ENCODE measurements at places on chromosomes 3 and 15.
A peak's percentile ranks its signal among the peaks of the same experiment; 100 is the strongest.

DNA sequence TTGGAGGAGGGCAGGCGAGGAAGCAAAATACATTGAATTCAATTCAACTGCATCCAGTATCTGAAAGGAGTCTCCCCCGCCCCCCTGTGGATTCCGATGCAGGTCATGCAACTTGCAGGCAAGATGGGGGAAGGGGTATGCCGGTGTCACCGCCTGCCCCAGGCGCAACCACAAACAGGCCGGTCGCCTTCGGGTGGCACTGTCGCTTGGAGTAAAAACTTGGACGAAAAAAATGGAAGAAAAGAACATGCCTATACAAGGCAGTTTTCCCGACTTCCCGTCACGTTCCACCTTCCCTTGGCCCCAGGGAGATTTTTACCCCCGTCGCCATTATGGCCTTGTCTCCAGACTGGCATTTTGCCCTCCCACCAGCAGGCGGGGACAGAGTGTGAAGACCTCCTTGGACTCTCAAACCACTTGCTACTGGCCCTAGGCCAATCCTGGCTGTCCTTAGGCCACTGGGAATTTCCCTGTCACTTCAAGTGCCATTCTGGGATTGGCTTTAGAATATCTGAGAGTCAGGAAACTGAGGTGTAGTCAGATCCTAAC is 1.6 kb upstream of the NTRK3 start:
- no peak for DNase-seq

DNA sequence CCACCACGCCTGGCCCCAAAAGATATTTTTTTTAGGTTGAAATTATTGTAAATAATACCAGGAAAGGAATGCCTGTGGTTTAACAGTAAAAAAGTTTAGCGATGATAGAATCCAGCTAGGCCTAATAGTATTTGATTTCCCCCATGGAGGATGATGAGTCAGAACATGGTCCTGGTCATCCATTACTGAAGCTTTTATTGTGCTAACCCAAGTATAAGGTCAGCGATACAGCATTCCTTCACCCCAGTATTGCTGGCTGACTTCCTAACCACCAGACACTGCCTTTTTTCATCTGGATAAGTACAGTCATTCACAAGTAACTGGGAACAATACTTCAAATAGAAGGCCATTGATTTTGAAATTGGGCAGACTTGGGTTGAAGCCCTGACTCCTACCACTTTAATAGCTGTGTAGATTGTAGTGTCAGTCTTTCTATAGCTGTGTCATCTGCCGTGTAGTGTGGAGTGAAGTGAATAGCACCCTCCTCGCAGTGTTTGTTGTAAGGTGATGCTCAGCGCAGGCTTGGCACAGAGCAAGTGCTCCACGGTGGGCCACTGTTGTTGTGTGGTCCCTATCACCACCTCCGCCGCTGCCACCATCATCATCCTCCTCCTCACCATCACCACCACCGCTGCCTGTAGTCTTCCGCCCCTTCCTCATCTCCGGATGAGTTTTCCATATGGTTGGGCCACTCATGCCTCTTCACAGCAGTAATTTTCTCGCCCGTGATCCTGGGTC is 436.0 kb upstream of the TPM1 start:
- DNase-seq: no peak

DNA sequence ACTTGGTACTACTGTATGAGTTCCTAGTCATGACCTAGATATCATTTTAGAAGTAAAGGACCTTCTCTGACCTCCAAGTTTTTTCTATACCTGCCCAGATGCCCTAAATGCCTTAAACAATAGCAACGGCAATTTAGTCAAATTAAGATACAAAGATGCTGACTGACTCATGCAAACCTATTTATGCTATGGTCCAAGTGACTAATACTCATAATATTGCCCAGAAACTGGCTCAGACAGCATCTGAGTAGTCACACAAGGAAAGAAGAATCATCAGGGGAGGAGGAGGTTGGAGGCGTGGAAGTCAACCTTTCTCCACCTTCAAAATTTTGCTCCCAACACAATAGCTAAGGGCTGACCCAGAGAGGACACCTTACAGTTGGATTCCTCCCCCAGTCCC is 6.8 kb downstream of the FYCO1 start:
- DNase-seq: no peak

GRCh38 chr3:196348698-196349097 is 10.5 kb upstream of the TM4SF19 start:
- DNase-seq: no peak

DNA sequence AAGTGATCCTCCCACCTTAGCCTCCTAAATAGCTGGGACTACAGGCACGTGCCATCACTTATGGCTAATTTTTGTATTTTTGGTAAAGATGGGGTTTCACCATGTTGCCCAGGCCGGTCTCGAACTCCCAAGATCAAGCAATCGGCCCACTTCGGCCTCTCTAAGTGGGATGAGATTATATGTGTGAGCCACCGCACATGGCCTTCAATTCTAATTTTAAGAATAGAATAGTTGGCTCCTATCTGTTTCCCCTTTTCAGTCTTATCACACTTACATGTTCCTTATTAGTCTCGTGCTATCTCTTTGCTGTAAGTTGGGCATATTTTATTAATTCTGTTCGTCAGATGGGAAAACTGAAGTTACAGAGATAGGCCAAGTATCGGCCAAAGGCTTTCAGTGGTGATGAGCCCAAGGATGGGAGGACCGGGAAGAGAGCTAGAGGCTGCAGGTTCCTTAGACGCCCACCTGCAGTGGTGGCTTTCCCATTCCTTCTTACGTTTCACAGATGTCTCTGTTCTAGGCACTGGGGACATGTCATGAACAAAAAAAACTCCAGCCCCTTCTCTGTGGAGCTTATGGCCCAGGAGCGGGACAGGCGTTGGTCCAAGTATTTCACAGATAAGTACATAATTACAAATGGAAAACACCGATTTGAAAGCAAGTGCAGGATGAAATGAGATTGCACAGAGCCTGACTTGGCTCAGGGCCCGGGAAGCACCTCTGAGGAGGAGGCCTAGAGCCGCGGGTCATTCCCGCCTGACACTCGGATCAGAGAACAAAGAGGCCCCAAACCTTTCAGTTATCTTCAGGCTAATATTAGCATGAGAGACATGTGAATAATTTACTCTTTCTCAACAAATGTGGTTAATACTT is 91.1 kb upstream of the KLF13 start:
- DNase-seq: no peak

DNA sequence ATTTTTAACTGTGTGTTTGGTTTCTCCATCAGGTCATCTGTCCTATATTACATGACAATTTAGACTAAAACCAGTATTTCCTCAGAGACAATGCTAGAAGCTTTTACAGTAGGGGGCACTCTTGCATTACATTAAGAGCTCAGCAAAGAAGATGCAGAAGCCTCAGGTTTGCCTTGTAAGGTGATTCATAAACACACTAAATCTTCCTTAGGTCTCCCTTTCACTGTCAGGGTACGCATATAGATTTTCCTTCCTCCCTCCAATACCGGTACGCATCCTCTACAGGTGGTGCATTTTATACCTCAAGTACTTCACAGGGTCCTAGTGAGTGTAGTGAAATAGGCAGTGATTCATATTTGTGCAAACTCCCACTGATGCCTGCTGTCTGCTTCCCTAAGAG is 46.5 kb downstream of the CD86 start:
- DNase-seq: peak; percentile 12

Data from CD4-positive, alpha-beta T cell treated with Interferon alpha-2 for 1 hour (primary cell).